ENCODE measurements at places on chromosomes 7 and 10.

DNA sequence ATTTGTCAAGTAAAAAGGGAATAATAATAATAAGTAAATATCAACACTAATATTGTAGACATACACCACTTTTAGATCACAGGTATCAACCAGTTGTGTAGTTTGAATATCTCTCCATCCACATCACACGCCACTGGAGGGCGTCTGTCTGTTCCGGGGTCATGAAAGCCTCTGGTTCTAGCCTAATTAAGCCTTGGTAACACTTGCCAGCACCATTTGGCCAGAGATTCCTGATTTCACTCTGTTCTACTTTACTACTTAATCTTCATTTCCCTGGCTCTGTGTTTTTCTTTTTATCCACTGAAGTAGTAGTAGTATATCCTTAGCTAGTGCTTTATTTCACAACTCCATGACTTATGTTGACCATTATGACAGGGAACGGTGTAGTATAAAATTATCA lies 285.6 kb upstream of the POM121L12 start:
- DNase-seq: no peak

DNA sequence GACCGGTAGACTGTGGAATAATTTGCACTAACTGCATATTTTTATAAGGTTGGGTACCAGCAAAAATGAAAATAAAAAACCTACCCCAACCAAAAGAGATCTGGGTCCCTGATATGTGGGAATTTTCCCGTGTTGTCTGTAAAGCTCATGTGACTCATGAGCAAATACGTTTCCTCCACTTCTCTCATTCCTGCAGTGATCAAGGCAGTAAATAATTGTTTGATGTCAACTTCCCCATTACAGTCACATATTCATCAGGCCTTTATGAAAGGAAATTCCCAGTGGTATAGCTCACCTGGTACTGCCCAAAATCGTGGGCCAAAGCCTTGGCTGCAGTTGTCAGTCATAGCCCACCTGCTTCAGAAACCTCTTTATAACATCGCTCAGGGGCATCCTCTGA lies 166.0 kb upstream of the ANK3 start:
- no peak for DNase-seq

- DNase-seq: peak; percentile 93
Observed at GRCh38 chr10:58267713-58268453, at the start of gene IPMK. Gene IPMK, minus strand, starts transcription at chr10:58267894. Its CDS starts 283 bp downstream, at chr10:58267611.

DNA sequence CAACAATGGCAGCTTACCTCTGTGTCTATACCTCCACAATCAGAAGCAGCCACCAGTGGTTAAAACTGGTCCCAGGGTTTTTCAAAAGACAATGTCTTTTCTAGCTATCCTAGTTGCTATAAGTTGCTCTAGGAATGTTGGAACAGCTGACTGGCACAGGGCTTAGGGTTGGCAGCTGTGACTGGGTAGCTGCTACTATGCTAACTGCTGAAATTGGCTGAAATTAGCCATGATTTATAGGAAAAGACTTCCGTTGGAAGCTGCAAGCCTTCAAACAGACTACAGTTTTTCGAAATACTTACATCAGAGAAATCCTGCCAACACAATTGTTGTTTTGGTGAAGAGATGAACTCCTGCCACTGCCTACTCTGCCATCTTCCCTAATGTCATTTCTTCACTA lies 102.3 kb downstream of the MKX start:
- no peak for DNase-seq

GRCh38 chr7:21338728-21339164 lies 89.1 kb upstream of the SP4 start:
- DNase-seq: peak; percentile 14

DNA sequence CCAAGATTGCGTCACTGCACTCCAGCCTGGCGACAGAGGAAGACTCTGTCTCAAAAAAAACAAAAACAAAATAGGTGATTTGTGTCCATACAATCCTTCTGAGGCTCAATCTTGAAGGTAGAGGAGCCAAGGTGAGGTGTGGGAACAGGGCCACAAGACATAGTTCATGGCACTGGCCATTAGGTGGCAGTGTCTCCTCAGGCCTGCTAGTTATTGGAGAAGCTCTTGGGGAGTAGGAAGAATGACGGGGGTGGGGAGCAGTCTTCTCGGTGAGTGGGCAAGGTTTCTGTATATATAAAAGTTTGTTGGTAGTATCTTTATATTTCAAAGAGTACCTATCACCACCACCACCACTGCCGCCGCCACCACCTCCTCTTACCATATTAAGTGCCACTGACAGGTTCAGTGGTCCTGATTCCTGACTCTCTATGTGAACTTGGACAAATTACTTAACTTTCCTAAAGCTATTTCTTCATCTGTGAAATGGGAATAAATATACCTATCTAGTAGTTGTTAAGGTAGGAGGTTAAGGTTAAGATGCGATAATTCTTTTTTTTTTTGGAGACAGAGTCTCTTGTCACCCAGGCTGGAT lies 24.0 kb downstream of the CCSER2 start:
- peak; percentile 46 for DNase-seq

Measured in stimulated activated CD8-positive, alpha-beta memory T cell treated with anti-CD3 and anti-CD28 coated beads, Interleukin-2, amount 100 ng/mL, for 48 hours (primary cell).